ENCODE measurements at places on chromosomes 2 and 18. TPM values are rescaled to one million over a fixed set of nuclear protein-coding genes. Genes with fewer than 3 reads are reported as not detected.

GRCh38 chr2:195162194-195162593 lies 494.8 kb upstream of the SLC39A10 start:
- no peak overlapping the region for H3K4me3 ChIP-seq
- DNase-seq, result no peak
- H3K36me3 ChIP-seq, result no peaks in the 10 kb centered on the region

- no peaks in the 10 kb centered on the region for H3K4me1 ChIP-seq
- no peaks in the 10 kb centered on the region for H3K36me3 ChIP-seq
Measured at GRCh38 chr2:59888015-59888414, 665.4 kb downstream of the BCL11A start.

DNA sequence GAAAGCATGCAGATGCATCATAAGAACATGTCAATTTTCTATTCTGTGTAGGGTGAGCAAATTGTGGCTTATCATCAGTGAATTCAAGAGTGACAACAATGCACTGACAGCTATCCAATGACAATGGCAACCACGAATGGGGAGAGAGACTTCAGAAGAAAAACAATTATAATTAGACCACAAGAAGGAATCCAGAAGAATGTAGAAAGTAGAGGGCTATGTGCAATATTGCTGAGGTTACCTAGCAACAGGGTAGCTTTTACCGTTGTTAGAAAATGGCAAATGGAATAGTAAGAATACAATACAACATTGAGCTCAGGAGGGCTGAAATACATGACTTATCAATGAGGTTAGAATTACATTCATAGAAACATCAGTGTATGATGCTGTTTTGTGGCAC lies 71.1 kb upstream of the SESTD1 start:
- peaks cover 5% of the 10 kb centered on the region for H3K4me1 ChIP-seq
- no peak overlapping the region for H3K27ac ChIP-seq
- no peaks in the 10 kb centered on the region for H3K36me3 ChIP-seq
- no peak overlapping the region for H3K4me3 ChIP-seq
- no peaks in the 10 kb centered on the region for H3K27me3 ChIP-seq
- DNase-seq, result no peak

DNA sequence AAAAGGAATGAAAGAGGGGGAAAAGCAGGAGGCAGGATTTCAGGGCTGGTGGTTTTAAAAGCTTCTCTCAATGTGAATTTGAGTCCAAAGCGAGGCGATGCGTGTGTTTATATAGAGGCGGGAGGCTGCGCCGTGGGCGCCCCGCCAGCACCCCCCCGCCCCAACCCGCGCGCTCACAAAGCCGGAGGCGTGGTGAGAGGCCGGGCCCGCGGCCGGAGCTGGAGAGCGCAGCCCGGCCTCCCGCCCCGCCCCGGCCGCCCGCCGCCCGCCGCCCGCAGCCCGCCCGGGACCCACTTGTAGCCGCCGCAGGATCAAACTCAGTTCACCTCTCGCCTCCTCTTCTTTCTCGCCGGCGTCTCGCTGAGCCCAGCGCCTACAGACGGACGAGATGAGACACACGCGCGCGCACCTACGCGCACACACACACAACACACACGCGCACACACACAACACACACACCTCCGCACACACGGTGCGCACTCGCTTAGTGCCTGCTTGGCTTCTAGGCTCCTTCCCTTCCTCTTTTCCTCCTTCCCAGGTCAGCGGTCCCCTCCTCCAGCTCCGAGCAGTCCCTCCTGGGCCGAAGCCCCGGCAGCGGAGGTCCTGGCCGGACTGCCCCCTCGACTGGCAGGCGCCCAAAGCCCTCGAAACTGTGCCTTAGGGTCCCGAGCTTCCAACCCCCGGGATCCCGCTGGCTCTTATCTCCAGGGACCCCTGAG lies 1.3 kb upstream of the CYP26B1 start:
- peaks cover 54% of the 10 kb centered on the region for H3K4me1 ChIP-seq
- peak; percentile 91 for DNase-seq
- H3K36me3 ChIP-seq, result no peaks in the 10 kb centered on the region
- H3K4me3 ChIP-seq, result peak overlapping the region; percentile 39

SULT1C4 gene
- 8.7 TPM for total RNA-seq

SLC11A1 gene
- total RNA-seq, result 397 TPM

DNA sequence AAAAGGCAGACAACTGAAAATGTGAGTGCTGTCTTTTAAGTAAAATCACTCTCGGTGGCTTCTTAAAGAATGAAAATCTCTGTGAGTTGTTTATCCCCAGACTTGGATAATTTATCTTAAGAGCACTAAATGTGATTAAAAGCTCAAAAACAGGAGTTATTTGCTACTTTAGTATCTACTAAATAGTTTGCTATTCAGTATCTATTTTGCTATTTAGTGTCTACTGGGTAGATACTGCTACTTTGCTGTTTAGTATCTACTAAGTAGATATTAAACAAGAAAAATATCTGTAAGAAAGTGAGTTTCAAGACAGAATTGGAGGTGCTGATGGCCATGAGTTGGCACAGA lies 1.4 kb upstream of the KCNG3 start:
- no peaks in the 10 kb centered on the region for H3K27me3 ChIP-seq
- H3K4me1 ChIP-seq, result peaks cover 8% of the 10 kb centered on the region
- H3K36me3 ChIP-seq, result no peaks in the 10 kb centered on the region
- no peak for DNase-seq

CDK15 gene
- total RNA-seq, result 1.00 TPM

DNA sequence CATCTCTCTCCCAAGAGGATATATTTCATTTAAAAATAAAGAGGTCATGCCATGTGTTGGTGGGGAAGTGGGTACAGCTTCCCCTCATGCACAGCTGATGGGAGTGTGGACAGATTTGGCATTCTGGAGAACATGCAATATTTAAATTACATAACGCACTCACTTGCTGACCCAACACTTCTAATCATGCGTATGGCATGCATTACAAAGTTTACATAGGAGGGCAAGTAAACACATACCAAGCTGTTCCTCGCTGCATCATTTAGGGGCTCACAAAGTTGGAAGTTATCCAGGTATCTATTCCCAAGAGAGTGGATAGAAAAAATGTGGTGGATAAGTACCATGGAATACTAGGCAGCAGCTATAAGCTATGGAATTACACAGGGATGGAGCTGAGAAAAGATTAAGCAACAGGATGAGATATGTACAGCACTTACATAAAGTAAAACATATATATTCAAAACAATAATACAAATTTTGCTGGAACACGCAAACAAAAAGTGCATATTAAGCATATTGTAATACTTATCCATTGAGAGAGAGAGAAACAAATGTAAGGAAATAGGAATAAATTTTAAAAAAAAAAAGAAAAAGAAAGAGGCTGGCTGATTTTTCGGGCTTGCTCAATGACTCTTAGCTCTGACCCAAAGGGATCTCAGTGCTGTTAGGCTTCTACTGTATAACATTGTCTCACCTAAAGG lies 11.0 kb downstream of the CYP1B1 start:
- H3K4me3 ChIP-seq, result no peak overlapping the region
- no peak for DNase-seq
- no peak overlapping the region for H3K27ac ChIP-seq
- no peaks in the 10 kb centered on the region for H3K36me3 ChIP-seq
- no peaks in the 10 kb centered on the region for H3K27me3 ChIP-seq

- peak overlapping the region; percentile 42 for H3K27ac ChIP-seq
- peaks cover 4% of the 10 kb centered on the region for H3K4me1 ChIP-seq
- no peak overlapping the region for H3K4me3 ChIP-seq
- no peak for DNase-seq
Measured at GRCh38 chr18:49652881-49653724, 91.2 kb downstream of the LIPG start.

GRHL1 gene
- 13.7 TPM for total RNA-seq

NT5DC4 gene
- 0.55 TPM for total RNA-seq

GRCh38 chr2:222730366-222730999 lies 59.0 kb downstream of the MOGAT1 start:
- no peak overlapping the region for H3K4me3 ChIP-seq
- H3K27me3 ChIP-seq, result no peaks in the 10 kb centered on the region
- H3K36me3 ChIP-seq, result no peaks in the 10 kb centered on the region
- peaks cover 26% of the 10 kb centered on the region for H3K4me1 ChIP-seq
- no peak overlapping the region for H3K27ac ChIP-seq

DNA sequence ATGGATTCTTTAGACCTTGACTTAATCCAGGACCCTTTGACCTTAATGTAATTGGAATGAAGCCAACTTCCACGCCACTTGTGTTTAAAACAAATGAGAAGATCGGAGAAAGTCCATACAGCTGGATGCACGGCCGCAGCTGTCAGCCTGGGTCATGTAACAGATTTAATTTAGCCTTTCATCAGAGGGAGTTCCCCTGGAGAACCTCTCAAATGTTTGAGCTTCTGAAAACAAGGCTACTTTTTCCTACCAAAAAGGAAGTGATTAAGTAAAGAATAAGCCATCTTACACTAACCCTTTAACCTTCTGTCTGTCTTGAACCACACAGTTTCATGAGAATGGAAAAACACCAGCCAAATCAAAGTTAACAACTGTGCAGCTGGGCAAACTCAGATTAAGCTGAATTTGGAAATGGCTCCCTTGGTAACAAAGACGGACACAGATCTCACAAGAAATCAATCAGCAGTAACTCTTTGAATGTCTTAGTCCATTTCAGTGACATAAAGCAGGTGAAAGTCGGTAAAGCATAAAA lies 103.6 kb downstream of the DOCK10 start:
- H3K4me1 ChIP-seq, result no peaks in the 10 kb centered on the region
- peak overlapping the region; percentile 4 for H3K27ac ChIP-seq
- no peak overlapping the region for H3K4me3 ChIP-seq
- no peaks in the 10 kb centered on the region for H3K27me3 ChIP-seq

FKBP7 gene
- 3.1 TPM for total RNA-seq

DNA sequence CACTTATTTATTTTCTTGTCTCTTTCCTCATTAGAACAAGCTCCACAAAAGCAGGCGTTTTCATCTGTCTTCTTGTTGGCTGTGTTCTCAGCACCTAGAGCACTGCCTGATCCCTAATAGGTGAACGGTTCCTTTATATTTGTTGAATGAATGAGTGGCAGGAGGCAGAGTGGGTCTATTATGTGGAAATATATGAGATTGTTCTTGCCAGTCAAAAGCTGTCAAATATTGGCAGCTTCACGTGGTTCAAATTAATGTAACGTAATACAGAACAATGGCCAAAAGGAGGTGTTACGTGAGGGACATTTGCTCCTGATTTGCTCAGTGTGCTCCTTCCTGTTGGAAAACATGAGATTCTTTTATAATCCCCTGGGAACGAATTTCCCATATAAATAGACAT lies 8.5 kb upstream of the ARHGAP25 start:
- H3K4me1 ChIP-seq, result peaks cover 3% of the 10 kb centered on the region
- no peak overlapping the region for H3K27ac ChIP-seq
- DNase-seq, result no peak
- H3K4me3 ChIP-seq, result no peak overlapping the region
- no peaks in the 10 kb centered on the region for H3K36me3 ChIP-seq

- H3K4me3 ChIP-seq, result peak overlapping the region; percentile 87
- H3K36me3 ChIP-seq, result no peaks in the 10 kb centered on the region
- peak overlapping the region; percentile 99 for H3K27ac ChIP-seq
- no peaks in the 10 kb centered on the region for H3K27me3 ChIP-seq
Measured at GRCh38 chr18:9612215-9612830, 2.0 kb downstream of the PPP4R1 start.

NGEF gene
- total RNA-seq, result not detected

ERFE gene
- 0.30 TPM for total RNA-seq

DNA sequence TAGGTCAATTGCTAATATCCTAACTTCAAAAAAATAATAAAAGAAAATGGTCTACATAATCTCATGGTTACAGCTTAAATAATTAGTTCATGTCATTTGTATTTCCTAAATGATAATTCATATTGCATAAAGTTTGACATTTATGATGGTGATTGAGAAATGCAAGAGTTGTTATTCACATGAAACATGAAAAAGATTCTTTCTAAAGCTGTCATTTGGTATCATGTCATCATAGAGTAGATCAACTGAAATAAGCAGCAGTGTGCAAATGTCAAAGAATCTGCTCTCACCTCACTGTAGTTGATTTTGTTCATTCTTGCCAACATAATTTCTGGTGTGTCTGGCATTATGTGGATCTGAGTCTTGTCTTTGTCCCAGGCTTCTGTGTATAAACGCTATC lies 95.3 kb downstream of the NEB start:
- no peaks in the 10 kb centered on the region for H3K36me3 ChIP-seq
- no peak for DNase-seq
- no peaks in the 10 kb centered on the region for H3K27me3 ChIP-seq
- H3K27ac ChIP-seq, result no peak overlapping the region
- H3K4me1 ChIP-seq, result peaks cover 19% of the 10 kb centered on the region

- no peak overlapping the region for H3K27ac ChIP-seq
- no peaks in the 10 kb centered on the region for H3K36me3 ChIP-seq
- no peak for DNase-seq
Measured at GRCh38 chr2:122132147-122132691, 376.8 kb downstream of the TSN start.

- H3K27me3 ChIP-seq, result no peaks in the 10 kb centered on the region
- no peaks in the 10 kb centered on the region for H3K4me1 ChIP-seq
- no peak overlapping the region for H3K4me3 ChIP-seq
- no peaks in the 10 kb centered on the region for H3K36me3 ChIP-seq
Measured at GRCh38 chr2:144703852-144704708, 184.2 kb upstream of the ZEB2 start.

BMP10 gene
- not detected for total RNA-seq

- no peaks in the 10 kb centered on the region for H3K4me1 ChIP-seq
- no peak for DNase-seq
- H3K4me3 ChIP-seq, result no peak overlapping the region
- H3K36me3 ChIP-seq, result no peaks in the 10 kb centered on the region
- H3K27ac ChIP-seq, result no peak overlapping the region
Measured at GRCh38 chr2:21118302-21118920, 5.4 kb upstream of the TDRD15 start.

GRCh38 chr2:209818939-209819338 lies 47.3 kb downstream of the UNC80 start:
- H3K27ac ChIP-seq, result no peak overlapping the region
- DNase-seq, result no peak
- H3K27me3 ChIP-seq, result no peaks in the 10 kb centered on the region
- H3K4me1 ChIP-seq, result no peaks in the 10 kb centered on the region
- no peaks in the 10 kb centered on the region for H3K36me3 ChIP-seq
- no peak overlapping the region for H3K4me3 ChIP-seq

DNA sequence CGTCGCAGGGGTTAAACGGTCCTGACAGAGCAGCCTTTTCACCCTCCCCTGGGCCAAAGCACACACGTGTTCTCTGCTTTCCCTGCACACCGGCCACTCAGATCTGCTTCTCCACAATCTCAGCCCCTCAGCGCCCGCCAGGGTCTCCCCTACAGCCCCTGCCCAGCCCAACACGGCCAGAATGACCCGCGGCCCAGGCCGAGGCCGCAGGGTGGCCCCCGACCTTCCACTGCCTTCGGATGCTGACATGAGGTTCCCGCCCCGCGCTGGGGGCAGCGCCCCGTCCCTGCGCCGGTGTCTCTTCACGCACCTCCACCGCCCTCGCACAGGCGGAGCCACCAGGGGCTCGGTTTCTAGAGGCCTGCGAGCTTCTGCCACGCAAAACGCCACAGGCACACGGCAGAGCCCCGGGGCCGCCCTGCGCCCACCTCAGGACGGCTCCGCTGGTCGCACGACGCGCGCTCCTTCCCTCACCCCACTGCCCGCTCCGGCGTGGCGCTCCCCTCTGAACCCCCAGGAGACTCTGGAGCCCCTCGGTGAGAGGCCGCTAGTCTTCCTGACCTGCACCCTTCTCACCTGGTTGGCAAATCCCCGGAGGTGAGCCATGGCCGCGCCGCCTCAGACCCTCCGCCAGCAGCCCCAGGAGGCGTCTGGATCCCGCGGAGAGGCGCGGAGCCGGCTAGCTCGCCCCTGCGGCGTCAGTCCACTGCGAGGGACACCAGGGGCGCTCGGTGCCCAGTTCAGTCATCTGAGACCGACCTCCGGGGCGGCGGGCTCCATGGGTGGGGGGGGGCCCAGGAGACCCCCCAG lies 749 bp downstream of the STK25 start:
- H3K27me3 ChIP-seq, result no peaks in the 10 kb centered on the region
- no peak for DNase-seq
- peaks cover 34% of the 10 kb centered on the region for H3K4me1 ChIP-seq
- H3K36me3 ChIP-seq, result no peaks in the 10 kb centered on the region

GRCh38 chr2:107989445-107989844 lies 3.1 kb downstream of the SLC5A7 start:
- H3K4me1 ChIP-seq, result peaks cover 10% of the 10 kb centered on the region
- H3K36me3 ChIP-seq, result no peaks in the 10 kb centered on the region
- no peak for DNase-seq
- no peak overlapping the region for H3K4me3 ChIP-seq

All from upper lobe of left lung (tissue), 6 donors.